Right ventricle myocardium inferior (tissue), 1 donor: ENCODE measurements at places on chromosomes 7 and 10.
A peak's percentile ranks its signal among the peaks of the same experiment; 100 is the strongest.

GRCh38 chr10:43623351-43623750, 17.1 kb downstream of the ZNF485 start:
- DNase-seq = no peak

GRCh38 chr7:29090836-29091601, 55.3 kb downstream of the CPVL start:
- no peak for DNase-seq

DNA sequence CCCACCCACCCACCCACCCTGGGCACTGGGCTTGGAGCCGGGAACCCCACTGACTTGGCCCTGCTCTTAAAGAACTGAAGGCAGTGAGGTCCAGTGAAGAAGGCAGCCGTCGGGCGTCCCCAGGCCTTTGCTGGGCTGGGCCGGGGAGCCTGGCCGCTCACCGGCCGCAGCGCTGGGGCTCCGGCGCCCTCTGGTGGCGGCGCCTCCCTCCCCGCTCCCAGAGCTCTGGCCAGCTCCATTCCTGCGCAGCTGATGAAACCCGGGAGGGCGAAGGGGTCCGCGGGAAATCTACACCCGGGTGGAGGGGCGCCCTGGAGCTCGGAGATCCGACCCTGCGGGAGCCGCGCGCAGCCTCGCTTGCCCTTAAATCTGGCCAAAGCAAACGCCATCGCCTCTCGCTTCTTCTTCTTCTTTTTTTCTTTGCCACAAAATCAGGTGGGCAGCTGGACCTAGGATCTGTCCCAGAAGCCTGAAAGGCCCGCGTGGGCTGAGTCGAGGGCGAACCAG, 1.7 kb upstream of the CXCL12 start:
- peak; percentile 81 for DNase-seq

DNA sequence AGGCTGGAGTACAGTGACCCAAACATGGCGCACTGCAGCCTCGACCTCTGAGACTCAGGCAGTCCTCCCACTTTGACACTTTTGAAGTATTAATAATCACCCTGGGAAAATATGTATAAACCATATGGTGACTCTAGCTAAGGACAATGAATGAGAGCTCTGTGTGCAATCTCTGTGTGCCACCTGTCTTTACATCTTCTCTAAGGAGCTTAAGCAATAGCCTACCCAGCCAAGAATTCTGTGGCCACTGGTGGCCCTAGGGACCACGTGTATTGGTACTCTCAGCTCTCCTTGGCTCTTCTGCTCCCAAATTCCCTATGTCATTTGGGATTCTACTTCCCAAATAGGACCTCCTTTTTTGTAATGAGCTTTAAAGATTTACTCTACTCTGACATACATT, 23.7 kb downstream of the FGF8 start:
- no peak for DNase-seq
